H7 (cell line): ENCODE measurements at places on chromosomes 7 and 10. TPM values are rescaled to one million over a fixed set of nuclear protein-coding genes. Genes with fewer than 3 reads are reported as not detected.

HKDC1 gene
- total RNA-seq = 0.03 TPM in 1 of 2 replicates, not detected in the other

PRRT4 gene
- total RNA-seq = 0.14 and 0.67 TPM in 2 replicates

TES gene
- total RNA-seq = 72.5 and 87.3 TPM in 2 replicates

C7orf33 gene
- total RNA-seq = not detected in 2 replicates

PHYH gene
- total RNA-seq = 12.2 and 14.8 TPM in 2 replicates

IMMP2L gene
- 9.2 and 11.3 TPM in 2 replicates for total RNA-seq

TMEM236 gene
- total RNA-seq = 0.03 and 0.15 TPM in 2 replicates
